Renal cortical epithelial cell (primary cell): ENCODE measurements at places on chromosomes 6 and 20.

- no peak for DNase-seq
Measured at GRCh38 chr6:11889572-11889971, 111.0 kb upstream of the ADTRP start.

DNA sequence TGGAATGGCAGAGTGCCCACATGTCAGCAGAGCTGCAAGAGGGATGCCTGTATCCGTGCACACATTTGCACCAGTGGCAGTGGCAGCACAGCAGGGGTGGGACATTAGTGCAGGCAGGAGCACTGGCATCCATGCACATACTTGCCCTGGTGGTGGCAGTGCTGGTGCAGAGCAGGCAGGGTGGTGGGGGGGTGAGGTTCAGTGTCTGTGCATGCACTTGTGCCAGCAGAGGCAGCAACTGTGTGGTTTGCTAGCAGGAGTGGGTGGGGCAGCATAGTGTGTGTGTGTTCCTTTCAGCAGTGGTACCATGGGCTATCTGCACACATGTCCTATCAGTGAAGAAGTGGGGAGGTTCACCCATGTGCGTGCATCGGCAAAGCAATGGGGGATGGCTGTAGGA lies 151.6 kb downstream of the EPM2A start:
- DNase-seq: no peak

- no peak for DNase-seq
Measured at GRCh38 chr6:149065658-149066556, 251.6 kb upstream of the TAB2 start.

DNA sequence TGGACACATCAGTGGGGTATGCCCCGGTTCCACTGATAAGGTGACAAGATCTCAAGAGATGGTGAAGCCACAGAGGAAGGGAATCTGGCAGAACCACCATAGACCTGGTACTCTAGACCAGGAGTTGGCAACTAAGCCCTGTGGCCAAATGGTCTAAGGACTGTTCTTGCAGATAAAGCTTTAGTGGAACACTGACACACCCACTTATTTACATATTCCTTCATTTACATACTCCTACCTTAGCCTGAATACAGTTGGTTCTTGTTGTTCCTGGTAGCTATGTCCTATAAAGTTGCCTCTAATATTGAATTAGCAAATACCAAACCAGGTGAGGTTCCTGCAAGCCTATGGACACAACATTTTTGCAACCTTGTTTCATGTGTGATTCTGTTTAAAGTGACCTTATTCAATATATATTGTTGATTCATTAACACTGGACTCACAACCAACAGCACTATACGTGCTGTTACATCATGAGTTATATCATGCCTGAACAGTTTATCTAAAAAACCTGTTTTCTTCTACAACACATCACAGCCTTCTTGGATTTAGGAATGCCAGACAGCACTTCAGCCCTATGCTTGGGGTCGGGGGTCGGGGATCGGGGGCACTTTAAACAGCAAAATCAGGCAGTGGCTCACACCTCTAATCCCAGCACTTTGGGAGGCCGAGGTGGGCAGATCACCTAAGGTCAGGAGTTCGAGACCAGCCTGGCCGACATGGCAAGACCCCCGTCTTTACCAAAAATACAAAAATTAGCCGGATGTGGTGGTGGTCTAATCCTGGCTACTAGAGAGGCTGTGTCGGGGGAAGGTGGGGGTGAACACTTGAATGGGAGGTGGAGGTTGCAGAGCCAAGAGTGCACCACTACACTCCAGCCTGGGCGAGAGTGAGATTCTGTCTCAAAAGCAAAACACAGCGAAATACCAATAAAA lies 2.5 kb downstream of the CCDC167 start:
- no peak for DNase-seq

- DNase-seq: no peak
Measured at GRCh38 chr20:44394452-44394701, 38.9 kb downstream of the HNF4A start.

- DNase-seq: peak; percentile 21
Measured at GRCh38 chr20:1465470-1466210, 1.0 kb downstream of the NSFL1C start.

- DNase-seq: no peak
Measured at GRCh38 chr20:8395956-8396355, 263.9 kb downstream of the PLCB1 start.

- no peak for DNase-seq
Measured at GRCh38 chr20:10665791-10666190, 8.0 kb downstream of the JAG1 start.

GRCh38 chr6:157393669-157394327 lies 12.8 kb downstream of the ZDHHC14 start:
- no peak for DNase-seq

GRCh38 chr20:4560667-4561066 lies 161.0 kb upstream of the PRND start:
- no peak for DNase-seq

DNA sequence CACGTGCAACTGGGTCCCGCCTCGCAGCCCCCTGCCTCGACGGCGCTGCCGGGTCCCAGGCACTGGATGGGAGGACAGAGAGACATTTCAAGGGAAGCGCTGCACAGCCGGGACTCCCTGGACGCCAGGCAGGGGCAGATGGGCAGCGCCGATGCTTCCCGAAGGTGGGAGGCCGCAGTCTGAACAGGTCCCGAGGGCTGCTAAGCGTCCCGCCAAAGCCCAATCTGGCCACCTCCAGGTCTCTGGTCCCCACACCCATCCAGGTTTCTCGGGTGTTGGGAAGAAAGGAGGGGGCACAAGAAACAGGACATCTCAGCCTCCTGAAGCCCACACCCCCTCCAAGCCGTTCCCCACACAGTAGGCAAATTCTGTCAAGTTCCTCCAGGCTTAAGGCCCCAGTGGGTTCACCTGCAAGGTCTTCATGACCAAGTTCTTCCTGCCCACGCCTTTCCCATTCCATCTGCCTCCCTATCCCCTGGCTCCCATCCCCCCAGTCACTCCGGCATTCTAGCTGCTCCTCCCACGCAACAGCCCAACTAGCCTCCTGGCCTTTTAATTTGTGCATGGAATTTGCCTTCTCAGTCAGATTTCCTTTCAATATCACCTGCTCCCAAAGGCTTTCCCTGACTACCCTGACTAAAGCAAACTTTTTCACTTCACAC lies 5.4 kb upstream of the CPXM1 start:
- DNase-seq: peak; percentile 86

DNA sequence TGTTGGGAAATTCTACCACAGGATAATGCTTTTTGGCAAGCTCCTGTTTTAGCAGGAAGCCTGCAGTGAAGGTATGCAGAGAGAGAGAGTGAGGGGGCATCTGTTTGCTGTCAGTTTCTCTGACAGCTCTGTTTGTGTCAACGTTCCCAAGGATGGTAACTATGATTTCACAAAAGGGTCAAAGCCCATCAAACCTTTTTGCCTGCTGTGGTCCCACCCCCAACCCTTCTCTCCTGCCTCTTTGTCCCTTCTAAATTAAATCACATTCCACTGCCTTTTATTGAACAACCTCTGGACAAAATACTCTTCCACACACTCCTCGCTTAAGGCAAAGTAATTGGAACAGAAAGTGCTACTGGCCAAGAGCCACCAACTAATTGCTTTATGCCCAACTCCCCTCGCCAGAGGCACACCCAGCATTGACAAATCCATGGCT lies 128.3 kb downstream of the TSHZ2 start:
- peak; percentile 16 for DNase-seq

GRCh38 chr6:108836061-108836460 lies 12.2 kb upstream of the ARMC2 start:
- DNase-seq: no peak

GRCh38 chr6:137489046-137490005 lies 4.9 kb downstream of the OLIG3 start:
- DNase-seq: no peak

DNA sequence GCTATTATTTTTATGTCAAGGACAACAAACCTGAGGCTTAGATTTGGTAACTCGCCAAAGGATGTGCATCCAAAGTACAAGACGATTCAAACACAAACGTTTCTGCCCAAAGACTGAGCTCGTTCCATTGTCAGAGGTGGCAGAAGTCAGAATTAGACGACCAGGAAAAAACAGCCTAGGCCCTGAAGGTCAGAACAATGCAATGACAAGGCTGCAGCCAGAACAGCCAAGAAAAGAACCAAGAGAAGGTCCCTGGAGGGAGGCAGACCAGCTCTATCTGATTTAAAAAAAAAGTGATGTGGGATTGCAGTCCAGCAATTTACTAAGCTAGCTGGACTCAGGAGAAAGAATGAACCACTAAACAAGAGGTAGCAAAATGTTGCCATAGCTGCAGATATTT lies 54.2 kb downstream of the NCOA7 start:
- no peak for DNase-seq

GRCh38 chr20:33995053-33995831 lies 1.5 kb downstream of the RALY start:
- DNase-seq: peak; percentile 1

DNA sequence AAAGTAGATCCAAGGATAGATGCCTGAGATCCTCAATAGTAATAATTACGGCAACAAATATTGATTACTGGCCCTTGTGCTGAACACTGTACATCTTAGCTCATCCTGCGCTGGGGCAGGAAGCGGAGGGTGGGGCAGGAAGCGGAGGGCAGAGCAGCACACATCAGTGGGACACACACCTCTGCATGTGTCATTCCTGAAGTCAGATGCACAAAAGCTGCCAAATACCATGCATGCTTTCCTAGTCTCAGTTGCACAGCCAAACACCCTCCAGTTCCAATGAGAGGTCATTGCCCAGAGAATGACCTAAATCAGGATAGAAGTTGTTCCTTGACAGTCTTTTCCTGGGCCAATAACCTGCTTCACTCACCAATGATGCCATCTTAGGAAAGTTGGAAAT lies 74.4 kb upstream of the FOXC1 start:
- peak; percentile 26 for DNase-seq

- DNase-seq: no peak
Measured at GRCh38 chr6:90849686-90850085, 262.8 kb upstream of the MAP3K7 start.

- no peak for DNase-seq
Measured at GRCh38 chr20:38430679-38431325, 4.3 kb downstream of the SNHG17 start.

DNA sequence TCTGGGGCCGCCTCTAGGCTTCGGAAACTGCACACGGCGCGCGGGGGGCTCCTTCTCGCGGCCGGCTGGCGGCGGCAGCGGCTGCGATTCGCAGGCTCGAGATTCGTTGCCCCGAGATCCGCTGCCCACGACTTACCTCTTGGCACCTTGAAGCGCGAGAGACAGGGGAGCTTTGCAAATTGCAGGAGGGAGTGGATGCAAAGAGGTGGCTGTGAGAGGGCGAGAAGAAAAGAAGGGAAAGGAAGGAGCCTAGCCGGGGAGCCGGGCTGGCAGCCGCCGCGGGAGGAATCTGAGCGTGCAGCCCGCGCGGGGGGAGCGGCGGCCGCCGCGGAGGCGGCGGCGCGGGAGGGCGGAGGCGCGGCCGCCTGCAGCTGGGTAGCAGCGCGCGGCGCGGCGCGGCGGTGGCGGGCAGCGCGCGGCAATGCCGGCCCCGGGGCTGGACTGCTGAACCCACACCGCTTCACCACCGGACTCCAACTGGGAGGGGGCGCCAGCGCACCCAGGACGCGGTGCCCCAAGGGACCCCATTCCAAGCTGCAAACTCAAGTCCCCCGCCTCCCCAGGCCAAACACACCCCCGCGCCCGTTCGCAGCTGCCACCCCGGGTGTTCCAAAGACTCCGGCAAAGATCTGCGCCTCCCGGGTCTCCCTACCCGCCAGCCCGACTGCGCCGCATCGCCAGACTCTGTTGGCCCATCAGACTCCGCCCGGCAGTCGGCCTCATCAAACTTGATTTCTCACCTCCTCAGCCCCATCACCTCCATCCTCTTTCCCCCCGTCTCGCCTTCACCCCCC lies 44.2 kb upstream of the SUPT3H start:
- DNase-seq: peak; percentile 55

- no peak for DNase-seq
Measured at GRCh38 chr6:165835410-165835851, 172.4 kb upstream of the PDE10A start.

DNA sequence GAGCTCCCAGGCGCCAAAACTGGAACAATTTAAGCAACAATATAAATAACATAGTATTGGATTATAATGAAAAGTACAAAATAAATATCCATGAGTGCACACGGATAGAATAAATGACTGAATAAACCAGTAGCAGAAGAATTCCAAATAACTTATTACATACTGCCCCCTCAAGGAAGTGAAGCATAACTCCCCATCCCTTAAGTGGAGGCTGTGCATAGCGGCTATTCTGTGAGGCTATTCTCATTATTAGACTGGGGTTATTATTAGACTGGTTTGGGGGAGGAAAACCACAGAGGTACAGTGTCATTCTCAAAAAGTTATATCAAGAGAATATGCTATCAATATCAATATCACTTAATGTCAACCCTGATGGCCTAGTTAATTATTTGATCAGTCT lies 94.4 kb upstream of the SIRPA start:
- DNase-seq: peak; percentile 50

GRCh38 chr6:5997420-5997987 lies 9.2 kb downstream of the NRN1 start:
- no peak for DNase-seq

- DNase-seq: no peak
Measured at GRCh38 chr6:53287336-53288225, 61.2 kb downstream of the ELOVL5 start.

GRCh38 chr6:5995949-5996713 lies 10.6 kb downstream of the NRN1 start:
- DNase-seq: no peak

GRCh38 chr6:45640081-45640491 lies 262.4 kb upstream of the SUPT3H start:
- DNase-seq: no peak

DNA sequence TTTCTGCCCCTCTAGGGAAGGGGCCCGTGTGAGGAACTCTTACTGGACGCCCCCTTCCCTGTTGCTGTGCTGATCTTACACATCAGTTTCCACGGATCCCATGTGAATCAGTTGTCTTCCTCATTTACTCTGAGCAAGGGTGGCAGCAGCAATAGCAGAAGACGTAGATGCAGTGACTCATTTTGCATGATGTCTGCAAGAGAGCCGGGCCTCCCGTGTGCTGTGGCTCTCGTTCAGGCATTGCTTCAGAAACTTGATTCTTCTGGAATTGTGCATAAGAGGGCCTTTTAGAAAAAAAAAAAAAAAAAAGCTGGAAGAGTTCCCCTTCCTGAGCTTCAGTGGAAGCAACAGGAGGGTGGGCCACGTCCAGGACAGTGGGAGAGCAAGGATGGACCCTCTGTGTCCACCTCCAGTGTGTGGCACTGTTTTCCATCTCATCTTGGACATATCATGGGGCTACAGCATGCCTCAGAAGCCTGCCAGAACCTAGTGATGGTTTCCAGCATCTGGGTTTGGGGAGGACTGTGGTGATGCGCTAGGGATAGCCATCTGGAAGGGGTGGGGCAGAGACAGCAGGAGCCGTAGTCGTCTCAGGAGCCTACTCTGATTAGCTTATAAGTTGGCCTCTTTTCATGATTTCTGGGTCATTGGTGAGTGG lies 62.1 kb downstream of the FOXO3 start:
- peak; percentile 72 for DNase-seq

DNA sequence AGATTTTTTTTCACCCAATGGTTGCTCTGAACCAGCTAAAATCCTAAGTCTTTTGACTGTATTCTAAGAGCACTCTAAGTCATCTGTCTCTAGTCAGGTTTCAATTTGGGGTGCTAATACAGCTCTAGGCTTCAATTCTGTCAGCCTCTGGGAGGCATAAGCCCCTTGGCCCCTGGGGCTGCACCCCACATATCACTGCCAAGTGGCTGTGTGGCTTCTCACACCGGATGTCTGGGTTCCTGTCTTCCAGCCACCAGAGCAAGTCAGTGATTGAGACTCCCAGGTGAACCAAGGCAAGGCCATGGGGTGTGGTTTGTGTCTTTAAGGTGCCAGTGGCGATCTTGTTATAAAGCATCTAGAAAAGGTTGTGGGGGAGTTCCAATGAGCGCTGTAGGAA lies 136.5 kb downstream of the TMEM242 start:
- no peak for DNase-seq
